ENCODE measurements at places on chromosomes 5 and 9.

- no peak for DNase-seq
These were observed 17.7 kb downstream of the ZDHHC11B start for GRCh38 chr5:766666-767431.

DNA sequence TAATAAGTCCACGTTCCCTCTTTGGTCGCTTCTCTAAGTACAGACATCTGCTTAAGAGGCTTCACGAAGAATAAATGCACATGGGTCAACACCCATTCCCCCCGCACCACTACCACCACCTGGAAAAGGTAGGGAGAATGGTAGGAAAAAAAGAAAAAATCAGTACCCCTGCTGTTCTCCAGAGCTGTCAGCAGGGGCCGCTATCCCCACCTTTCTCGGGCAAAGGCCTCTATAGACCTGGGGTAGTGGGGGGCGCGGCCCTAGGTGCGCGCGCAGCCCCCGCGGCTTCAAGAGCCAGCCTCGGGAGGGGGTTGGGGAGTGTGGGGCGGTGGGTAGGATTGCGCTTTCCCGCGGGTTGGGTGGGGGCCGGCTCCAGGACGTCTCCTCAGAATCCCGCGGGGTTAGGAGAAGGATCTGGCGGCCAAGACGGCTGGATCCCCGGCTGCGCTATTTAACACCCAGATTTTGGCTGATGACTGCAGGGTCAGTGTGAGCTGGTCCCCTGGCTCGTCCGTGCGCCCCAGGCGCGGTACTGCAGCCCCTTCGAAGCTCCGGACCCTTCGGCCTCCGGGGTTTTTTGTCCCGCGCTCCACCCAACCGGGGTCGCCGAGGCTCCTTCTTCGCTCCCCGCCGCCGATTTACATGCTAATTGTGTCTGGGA is 1.6 kb upstream of the SEMA6A start:
- peak; percentile 73 for DNase-seq

DNA sequence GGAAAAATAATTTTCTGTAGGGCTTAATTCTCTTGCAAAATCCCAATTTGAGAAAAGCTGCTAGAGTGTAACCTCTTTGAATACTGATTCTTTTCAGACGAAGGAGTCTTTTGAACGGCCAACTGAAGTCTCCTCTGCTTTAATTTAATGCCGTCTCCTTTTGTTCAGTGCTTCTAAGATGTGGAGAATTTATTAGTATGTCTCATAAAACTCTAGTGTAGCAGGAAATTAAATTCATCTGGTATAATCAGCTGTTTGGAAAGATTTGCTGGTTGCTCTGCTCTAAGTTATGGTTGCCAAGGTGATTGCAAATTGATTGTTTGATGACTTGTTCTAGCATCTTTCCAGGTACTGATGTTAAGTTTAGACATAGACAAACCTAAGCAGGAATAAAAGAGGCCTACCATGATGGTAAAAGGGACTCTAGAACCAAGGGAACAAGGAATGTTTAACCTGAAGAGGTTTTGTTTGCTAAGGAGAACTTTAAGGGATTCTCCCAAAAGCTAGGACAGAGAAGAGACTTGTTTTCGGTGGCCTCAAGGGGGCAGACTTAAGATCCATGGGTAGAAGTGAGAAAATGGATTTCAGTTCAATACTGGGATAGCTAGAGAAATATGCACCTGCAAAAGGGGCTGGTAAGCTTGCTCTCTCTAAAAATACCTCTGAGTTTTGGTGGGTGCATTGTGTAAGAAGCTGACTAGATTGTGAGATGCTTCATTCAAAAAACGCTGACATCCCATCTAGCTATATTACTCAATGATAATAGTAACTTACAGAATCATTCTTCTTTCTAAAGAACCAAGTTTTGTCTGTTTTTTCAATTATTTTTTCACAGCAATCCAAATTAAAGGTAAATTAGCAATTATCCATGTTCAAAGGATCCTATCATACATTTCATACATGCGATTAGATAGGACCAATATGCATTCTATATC is 5.7 kb upstream of the ADRB2 start:
- DNase-seq, result peak; percentile 33

DNA sequence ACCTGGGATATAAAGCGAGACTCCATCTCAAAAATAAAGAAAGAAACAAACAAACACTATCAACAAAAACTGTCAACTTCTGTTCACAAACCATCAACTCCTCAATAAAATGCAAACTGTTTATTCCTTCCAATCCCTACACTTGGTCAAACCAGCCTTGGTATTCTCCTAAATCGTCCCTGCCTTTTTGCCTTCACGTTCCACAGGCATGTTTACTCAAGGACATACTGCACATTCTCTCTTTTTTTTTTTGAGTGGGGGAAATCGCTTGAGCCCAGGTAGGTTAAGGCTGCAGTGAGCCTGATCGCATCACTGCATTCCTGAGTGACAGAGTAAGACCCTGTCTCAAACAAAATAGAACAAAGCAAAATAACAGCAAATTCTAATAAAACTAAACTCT is 13.0 kb downstream of the UBAP2 start:
- no peak for DNase-seq

DNA sequence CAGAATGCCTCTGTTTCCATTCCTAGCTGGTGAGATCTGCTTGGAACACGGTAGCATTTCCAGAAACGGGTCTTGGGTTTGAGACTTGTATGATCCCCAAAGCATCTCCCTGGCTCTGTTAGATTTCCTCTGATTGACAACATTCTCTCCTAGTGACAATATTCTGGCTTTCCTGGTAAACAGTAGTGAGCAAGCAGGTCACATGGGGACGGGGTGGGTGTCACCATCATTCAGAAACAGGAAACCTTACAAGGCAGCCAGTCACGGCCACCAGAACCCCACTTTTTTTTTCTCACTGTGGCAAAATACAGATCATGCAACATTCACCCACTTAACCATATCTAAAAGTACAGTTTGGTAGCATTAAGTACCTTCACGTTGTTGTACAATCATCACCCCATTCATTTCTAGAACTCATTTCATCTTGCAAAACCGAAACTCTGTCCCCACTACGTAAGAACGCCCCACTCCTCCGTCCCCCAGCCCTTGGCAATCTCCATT is 90.1 kb upstream of the LMX1B start:
- DNase-seq, result no peak

- no peak for DNase-seq
These were observed 1231.1 kb upstream of the NUDT12 start for GRCh38 chr5:104793755-104794080.
